GM12878 (cell line): ENCODE measurements at places on chromosomes 4 and X.

DNA sequence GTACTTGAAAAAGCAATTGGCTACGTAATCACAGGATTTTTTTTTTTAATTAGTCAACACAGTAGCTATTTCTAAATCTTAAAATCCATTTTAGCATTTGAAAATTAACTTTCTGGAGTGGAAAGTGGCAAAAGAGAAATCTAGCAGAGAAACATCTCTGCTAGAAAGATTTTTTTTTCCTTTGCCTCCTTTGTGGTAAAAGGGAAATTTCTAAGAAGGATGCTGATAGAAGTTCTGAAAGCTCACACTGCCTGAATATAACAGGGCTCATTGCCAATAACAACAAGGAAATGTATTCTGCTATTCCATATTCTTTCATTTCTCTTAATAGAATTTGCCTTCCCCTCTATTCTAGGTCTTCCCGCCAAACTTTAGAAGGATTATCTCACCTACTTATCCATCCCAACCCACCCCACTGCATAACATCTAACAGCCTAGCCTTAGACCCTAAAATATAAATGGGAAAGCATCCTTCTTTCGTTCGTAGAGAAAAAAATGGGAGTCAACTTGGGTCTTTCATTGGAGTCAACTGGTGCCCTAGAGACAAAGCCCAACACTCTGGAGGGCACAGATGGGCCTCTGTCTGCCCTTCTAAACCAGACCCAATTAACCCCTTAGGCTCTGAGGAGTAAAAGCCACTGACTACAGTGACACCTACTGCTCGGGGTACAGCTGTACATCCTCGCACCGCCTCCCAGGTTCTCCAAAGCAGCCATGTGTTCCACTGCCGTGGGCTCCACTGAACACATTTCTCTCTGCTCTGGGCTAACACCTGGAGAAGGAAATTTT, 103.9 kb downstream of the MAML3 start:
- no peaks in the 10 kb centered on the region for H3K36me3 ChIP-seq
- H3K4me1 ChIP-seq = peaks cover 4% of the 10 kb centered on the region; the same call in 1 of the 2 replicates
- no peak overlapping the region for H3K4me3 ChIP-seq
- no peak overlapping the region for H3K27ac ChIP-seq

DNA sequence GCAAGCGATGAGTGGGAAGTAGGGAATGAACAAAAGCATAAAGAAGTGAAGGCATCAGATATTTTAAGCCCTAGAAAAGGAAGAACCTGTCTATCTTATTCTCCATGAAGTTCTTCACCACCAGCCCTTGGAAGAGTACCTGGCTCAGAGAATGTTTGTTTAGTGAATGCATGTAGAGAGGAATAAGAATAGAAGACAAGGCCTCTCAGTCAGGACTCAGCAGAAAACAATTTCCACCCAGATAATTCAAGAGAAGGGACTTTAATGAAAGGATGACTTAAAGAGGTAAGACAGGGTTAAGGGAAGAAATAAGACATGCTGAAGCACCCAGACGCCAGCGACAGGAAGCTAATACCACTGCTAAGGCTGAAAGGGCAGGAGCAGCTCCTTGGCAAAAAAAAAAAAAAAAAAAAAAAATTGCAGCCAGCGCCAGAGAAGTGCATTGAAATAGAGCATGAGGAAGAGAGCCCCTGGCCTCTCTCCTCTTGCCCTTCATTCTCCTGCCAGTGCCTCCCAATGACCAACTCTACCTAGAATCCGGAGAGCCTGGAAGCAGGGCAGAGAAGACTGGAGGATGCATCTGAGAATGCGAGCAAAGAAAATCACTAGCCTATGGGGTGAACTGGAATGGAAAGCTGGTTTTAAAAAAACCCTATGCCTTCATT, 47.2 kb upstream of the RASGEF1B start:
- DNase-seq = no peak
- no peaks in the 10 kb centered on the region for H3K27me3 ChIP-seq
- no peaks in the 10 kb centered on the region for H3K36me3 ChIP-seq
- no peak overlapping the region for H3K4me3 ChIP-seq
- no peaks in the 10 kb centered on the region for H3K4me1 ChIP-seq
- H3K27ac ChIP-seq = no peak overlapping the region

DNA sequence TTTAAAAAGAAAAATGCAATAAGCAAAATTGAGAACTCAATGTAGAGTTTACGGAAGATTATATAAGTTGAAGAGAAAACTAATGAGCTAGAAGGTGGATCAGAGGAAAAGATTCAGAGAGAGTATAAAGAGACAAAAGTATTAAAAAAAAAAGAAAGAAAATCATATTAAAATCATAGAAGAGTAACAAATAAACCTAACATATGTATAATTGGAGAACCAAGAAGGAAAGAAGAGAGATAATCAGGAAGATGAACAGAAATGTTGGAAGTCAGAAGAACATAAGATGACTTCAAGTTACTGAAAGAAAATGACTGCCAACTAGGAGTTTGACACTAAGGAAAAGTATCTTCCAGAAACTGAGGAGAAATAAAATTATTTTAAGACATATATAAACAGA, 34.3 kb upstream of the ANTXR2 start:
- H3K36me3 ChIP-seq = no peaks in the 10 kb centered on the region
- H3K27ac ChIP-seq = no peak overlapping the region
- H3K4me1 ChIP-seq = no peaks in the 10 kb centered on the region
- no peaks in the 10 kb centered on the region for H3K27me3 ChIP-seq
- DNase-seq = no peak
- no peak overlapping the region for H3K4me3 ChIP-seq

GRCh38 chrX:39900777-39901170, 197.0 kb downstream of the BCOR start:
- no peak overlapping the region for H3K27ac ChIP-seq
- peaks cover 5% of the 10 kb centered on the region for H3K4me1 ChIP-seq
- H3K36me3 ChIP-seq = no peaks in the 10 kb centered on the region
- no peaks in the 10 kb centered on the region for H3K27me3 ChIP-seq
- H3K4me3 ChIP-seq = no peak overlapping the region
- DNase-seq = no peak

DNA sequence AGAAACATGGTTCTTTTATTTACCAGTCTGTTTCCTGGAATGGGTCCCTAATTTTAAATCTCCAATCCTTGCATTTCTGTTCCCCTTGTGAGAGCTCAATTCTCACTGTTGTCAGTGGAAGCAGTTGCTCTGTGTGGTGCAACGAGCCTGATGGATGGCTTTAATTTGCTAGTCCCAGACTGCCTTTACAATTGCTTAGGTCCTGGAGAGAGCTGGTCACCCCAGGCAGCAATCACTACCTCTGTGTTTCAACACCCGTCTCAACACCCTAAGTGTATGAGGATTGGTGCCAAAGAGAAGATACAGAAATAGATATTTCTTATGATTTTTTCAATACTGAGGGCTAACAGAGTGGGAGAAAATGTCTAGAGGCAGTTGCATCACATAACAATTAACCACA, 873.8 kb downstream of the GLUD2 start:
- no peak overlapping the region for H3K4me3 ChIP-seq
- no peaks in the 10 kb centered on the region for H3K4me1 ChIP-seq
- H3K27ac ChIP-seq = no peak overlapping the region
- no peaks in the 10 kb centered on the region for H3K27me3 ChIP-seq
- no peaks in the 10 kb centered on the region for H3K36me3 ChIP-seq

DNA sequence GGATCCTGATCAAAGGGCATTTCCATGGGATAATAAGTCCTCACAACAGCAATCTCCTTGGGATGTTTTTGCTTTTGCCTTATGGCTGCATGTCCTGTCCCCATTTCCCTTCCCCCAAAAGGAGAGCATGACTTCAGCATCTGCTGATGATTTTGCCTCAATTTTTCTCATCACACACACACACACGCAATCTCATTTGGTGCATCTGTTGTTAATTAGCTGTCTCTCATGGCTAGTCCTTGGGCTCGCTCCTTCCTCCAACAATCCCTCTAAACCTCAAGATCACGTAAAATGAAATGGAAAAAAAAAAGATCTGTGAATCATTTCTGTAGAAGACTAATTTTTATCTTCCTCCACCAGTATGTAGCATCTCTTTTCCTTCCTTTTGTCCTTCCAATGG, 153.6 kb downstream of the RBMX2 start:
- no peaks in the 10 kb centered on the region; the same call in 1 of the 2 replicates for H3K27me3 ChIP-seq
- no peak overlapping the region for H3K27ac ChIP-seq
- H3K4me3 ChIP-seq = no peak overlapping the region
- H3K36me3 ChIP-seq = no peaks in the 10 kb centered on the region
- no peaks in the 10 kb centered on the region for H3K4me1 ChIP-seq
- DNase-seq = no peak

DNA sequence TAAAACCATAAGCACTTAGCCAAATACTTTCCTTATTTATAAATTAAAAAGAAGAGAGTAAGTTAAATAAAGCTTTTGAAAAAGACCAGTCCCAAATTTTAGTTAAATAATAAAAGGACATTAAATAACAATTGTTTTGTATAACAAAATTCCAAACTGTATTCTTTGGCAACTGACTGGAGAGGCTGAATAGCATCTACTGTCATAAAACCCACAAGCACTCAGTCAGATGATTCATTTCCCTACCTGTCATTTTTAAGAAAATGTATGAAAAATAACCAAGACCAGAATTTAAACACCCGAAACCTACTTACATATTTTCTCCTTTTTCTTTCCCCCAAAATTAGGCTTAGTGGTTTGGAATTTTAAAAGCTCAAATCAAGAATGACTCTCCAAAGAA, 32.5 kb upstream of the SMIM10L2A start:
- H3K27ac ChIP-seq = no peak overlapping the region
- no peak for DNase-seq
- H3K4me3 ChIP-seq = no peak overlapping the region
- H3K36me3 ChIP-seq = no peaks in the 10 kb centered on the region

- no peak for DNase-seq
- no peak overlapping the region for H3K4me3 ChIP-seq
- H3K27ac ChIP-seq = no peak overlapping the region
Observed at GRCh38 chr4:138604556-138604955, 362.4 kb upstream of the SLC7A11 start.
